ENCODE measurements at places on chromosomes 2 and 18.
A peak's percentile ranks its signal among the peaks of the same experiment; 100 is the strongest.

DNA sequence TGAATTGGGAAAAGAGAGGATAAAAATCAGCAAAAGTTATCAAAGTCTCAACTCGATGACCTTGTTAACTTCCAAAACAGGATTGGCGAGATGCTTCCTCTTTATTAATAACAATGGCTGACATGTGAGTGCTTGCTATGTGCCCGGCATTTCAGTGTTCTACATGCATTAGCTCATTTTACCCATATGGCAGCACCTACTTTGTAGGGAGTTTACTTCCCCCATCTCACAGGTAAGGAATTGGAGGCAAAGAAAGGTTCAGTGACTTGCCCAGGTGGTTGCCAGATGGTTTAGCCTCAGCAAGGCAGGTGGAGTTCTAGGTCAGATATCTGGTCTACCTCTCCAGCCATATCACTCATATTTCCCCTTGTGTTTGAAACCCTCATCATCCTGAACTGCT lies 12.4 kb downstream of the TFCP2L1 start:
- no peak for DNase-seq

- DNase-seq: peak; percentile 63
Observed at GRCh38 chr2:102436323-102436722, 13.4 kb downstream of the IL18RAP start.

DNA sequence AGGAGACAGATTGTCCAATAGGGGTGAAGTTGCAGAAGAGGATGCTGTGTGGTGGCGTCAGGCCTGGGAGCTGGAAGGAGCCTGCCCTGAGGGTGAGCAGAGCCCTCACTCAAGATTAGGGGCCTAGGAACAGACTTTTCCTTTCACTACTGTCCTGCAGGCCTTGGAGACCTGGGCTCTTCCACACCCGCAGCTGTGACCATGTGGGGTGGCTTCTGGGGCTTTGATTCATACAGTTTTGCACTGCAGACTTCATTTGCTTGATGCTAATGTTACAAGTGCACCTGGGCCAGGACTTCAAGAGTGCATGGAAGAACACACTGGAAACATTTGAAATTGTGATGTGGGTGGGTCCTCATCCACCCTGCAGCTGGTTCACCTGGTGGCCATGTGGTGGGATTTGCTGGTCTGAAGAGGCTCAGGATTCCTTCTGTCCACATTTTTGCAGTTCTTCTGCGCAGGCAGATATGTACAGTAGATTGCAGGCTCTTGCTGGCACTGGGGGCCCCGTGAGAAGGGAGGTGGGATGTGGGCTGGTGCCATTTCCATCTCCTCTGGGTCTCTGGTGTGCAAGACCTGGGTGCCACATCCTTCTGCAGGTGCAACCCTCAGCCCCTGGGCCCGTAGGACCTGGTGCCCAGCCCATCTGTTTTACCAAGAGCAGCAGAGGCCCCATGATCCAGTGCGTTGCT lies 9.9 kb downstream of the GLI2 start:
- DNase-seq: no peak

DNA sequence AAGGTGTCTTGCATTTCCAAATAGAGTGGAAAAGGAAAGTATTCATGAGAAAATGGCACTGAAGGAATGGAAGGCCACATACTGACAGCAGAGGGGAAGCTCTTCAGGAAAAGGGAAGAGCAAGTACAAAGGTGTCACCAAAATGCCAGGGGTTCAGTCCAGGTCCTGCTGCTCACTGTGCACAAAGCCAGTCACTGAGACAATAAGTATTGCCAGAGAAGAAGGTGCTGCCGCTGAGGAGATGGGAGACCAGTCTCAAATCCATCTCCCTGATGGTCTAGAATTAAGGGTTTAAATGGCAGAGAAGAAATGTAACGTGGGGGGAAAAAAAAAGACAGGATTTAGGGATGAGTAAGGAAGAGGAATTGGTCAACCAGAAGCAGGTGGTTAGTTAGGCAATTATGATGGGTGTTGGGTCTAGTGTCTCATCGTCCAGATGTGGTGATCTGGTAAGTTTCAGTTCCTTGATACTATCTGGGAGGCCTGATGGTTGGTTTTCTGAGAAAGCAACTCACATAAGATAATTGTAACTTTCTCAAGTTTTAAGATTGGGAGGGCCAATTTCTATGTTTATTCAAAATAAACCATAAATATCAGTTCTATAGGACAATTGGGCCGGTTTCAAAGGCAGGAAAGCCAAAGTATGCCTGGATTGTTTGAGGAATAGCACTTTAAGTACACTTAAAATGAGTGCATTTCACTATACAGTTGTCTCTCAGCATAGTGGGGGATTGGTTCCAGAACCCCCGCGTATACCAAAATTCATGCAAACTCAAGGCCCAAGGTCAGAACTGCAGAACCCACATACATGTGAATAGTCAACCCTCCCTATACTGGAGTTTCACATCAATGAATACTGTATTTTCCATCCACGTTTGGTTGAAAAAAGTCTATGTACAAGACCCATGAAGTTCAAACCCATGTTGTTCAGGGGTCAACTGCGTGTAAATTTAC lies 109.1 kb upstream of the DNAJC10 start:
- DNase-seq: no peak

DNA sequence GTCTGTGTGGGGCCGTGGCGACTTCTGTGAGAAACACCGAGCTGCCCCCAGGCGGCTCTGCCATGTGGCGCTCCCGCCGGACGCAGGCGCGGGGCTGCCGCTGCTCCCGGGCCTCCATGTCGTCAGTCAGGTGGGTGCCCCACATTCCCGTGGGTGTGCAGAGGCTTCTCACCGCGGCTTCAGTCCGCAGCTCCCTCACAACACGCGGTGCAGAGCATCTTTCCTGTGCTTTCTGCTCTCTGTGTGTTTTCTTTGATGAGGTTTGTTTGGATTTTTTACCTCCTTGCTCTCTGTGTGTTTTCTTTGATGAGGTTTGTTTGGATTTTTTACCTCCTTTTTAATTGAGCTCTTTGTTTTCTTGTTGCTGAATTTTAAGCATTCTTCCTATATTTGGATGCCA lies 13.0 kb downstream of the AQP12A start:
- peak; percentile 40 for DNase-seq

- no peak for DNase-seq
Observed at GRCh38 chr2:144133936-144134665, 385.8 kb downstream of the ZEB2 start.

GRCh38 chr18:49697757-49698524 lies 115.4 kb downstream of the ACAA2 start:
- DNase-seq: no peak

- DNase-seq: no peak
Observed at GRCh38 chr18:79586436-79587225, 93.0 kb upstream of the CTDP1 start.

- DNase-seq: no peak
Observed at GRCh38 chr18:51946946-51947345, 393.1 kb upstream of the DCC start.

- peak; percentile 37 for DNase-seq
Observed at GRCh38 chr2:233079953-233080835, 20.1 kb downstream of the INPP5D start.

DNA sequence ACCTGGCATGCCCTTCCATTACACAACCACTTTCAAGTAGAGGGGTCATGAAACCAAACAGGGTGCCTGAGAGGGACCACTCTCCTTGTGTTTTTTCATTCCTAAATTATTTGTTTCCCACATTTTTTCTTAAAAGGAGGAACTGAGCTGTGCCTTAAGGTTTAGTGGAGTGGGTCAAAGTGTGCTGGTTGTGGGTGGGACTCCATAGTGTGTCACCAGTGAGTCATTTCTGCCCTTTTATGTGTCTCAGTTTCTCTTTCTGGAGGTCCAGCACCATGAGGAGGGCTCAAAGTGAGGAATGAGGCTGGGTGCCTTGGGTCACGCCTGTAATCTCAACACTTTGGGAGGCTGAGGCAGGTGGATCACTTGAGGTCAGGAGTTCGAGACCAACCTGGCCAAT lies 37.8 kb downstream of the COMMD1 start:
- DNase-seq: no peak

- DNase-seq: no peak
Observed at GRCh38 chr2:199458806-199459285, 1.1 kb upstream of the SATB2 start.

DNA sequence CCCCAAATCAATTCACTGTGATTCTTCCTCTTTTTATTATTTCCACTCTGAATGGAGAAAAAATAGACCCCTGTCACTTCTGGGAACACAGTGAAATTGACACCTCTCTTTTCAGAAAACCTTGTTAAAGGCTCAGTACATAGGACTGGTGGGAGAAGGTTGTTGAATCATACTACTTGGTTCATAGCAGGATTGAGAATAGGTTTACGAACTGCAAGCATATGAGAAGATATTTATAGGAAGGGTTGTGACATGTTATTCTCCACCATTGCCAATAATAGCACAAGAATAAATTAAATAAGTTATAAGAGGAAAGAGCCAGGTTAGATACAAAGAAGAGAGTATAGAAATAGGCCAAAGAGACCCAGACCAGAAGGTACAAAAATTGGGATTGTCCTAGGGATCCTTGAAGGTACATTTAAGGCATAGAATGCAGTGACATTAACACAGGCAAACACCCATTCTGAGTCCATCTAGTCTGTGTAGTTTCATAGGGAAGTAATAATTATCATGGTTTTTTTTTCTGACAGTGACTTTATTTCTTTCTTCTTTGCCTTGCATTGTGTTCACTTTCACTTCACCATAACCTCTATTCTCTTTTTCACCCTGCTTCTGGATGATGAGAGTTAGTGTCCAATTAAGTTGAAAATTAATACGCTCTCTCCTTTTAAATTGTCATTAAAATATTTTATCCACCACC lies 21.8 kb upstream of the SERPINE2 start:
- no peak for DNase-seq

DNA sequence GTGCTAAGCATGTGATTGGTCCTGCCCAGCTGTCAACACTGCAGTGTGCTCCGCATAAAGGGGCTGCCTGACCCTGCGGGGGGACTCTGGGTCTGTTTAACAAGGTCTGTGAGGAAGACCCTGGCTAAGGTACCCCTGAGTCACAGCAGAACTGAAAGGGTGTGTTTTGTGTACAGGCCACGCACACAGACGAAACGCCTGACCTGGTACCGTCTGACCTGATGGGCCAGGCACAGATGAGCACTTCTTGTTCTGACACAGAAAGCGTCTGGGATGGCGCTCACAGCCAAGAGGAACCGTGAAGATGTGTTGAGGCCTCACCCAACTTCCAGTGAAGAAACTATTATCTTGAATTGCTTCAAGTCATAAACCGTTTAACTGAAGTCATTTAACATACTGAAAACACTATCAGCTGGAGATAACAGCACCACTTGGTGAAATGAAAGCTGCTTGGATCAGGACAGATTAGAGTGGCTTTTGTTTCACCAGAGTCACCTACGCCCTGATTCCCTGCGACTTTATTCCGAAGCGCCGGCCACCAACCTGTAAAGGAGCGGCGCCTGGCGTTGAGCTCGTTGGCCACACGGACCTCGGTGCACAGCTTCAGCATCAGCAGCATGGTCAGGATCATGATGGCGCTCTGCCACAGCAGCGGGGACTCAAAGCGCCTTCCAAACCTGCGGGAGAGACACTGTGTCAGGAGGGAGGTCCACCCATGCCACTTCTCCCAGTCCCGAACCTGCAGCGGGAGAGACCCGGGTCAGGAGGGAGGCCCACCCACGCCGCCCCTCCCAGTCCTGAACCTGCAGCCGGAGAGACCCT lies 8.5 kb downstream of the SLC66A2 start:
- no peak for DNase-seq

- no peak for DNase-seq
Observed at GRCh38 chr2:120514521-120514920, 168.6 kb downstream of the INHBB start.

DNA sequence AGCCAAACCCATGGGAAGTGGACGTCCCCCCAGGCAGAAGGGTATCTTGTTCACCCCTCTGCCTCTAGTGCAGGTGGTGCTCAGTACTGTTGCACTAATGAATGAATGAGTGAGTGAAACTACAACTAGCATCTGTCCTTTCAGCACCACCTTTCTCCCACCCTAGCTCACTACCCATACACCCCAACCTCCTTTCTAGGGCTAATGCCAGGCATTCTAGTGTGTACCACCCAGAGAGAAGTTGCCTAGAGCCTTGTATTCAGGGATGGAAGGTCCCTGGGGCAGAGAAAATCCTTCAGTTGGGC lies 22.5 kb downstream of the CCT7 start:
- no peak for DNase-seq

GRCh38 chr2:30561349-30561748 lies 114.3 kb downstream of the LCLAT1 start:
- DNase-seq: no peak

DNA sequence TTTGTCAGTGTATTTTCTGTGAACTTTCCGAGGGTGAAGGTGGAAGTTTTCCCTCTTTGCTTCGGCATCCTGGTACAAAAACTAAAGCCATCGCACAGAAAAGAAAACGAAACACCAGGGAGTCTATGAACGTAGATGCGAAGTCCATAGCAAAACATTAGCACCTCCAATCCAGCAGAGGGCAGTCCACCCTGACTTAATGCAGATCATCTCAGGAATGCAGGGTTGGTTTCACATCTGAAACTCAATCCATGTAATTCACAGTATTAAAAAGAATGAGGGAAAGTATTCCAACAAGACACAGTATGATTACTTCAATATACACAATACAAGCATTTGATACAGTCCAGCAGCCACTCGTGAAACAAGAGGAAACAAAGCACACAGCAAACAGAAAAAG lies 70.8 kb downstream of the RTP5 start:
- no peak for DNase-seq

GRCh38 chr2:16537347-16537746 lies 128.3 kb downstream of the CYRIA start:
- DNase-seq: no peak

- DNase-seq: no peak
Observed at GRCh38 chr2:230690439-230690838, 22.2 kb upstream of the CAB39 start.

GRCh38 chr18:51051105-51051712 lies 21.2 kb downstream of the SMAD4 start:
- no peak for DNase-seq

- DNase-seq: no peak
Observed at GRCh38 chr18:47635416-47635815, 295.0 kb downstream of the SMAD2 start.

DNA sequence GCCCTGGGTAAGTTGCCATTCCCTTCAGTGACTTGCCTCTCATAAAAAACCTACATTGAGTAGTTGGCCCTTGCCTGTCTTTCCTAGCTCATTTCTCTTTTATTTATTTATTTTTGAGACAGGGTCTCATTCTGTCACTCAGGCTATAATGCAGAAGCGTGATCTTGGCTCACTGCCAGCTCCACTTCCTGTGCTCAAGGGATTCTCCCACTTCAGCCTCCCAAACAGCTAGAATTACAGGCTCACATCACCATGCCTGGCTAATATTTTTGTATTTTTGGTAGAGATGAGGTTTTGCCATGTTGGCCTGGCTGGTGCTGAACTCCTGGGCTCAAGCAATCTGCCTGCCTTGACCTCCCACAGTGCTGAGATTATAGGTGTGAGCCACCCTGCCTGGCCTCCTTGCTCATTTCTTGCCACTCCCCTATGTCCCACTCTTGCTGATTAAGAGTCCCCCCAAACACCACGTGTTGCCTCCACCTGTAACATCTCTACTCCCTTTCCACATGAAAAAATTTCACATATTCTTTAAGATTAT lies 12.6 kb downstream of the EVA1A start:
- no peak for DNase-seq

GRCh38 chr2:107354175-107354574 lies 468.2 kb upstream of the ST6GAL2 start:
- DNase-seq: no peak

GRCh38 chr2:37869771-37870170 lies 55.3 kb upstream of the RMDN2 start:
- no peak for DNase-seq
